ENCODE measurements at places on chromosomes 4 and X.

- DNase-seq: no peak
Measured at GRCh38 chr4:84530871-84531270, 31.8 kb upstream of the NKX6-1 start.

DNA sequence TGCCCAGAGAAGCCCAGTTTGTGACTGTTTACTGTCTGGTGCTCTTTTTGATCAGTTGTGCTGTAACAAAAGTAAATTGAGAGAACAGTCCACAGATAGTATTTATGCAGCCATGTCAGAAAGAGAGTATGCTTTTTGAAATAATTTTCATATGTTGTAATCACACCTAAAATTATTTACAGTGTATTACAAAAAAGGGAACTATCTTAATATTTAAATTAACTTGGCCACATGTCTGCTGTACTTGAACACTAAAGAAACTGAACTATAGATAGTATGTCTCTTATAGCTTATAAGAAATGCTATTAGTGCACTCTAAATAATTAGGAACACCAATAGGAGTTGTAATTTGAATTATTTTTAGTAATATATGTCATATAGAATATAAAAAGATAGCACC lies 30.2 kb downstream of the KIAA0232 start:
- DNase-seq: no peak

- no peak for DNase-seq
Measured at GRCh38 chrX:72705111-72705510, 9.0 kb downstream of the PHKA1 start.

DNA sequence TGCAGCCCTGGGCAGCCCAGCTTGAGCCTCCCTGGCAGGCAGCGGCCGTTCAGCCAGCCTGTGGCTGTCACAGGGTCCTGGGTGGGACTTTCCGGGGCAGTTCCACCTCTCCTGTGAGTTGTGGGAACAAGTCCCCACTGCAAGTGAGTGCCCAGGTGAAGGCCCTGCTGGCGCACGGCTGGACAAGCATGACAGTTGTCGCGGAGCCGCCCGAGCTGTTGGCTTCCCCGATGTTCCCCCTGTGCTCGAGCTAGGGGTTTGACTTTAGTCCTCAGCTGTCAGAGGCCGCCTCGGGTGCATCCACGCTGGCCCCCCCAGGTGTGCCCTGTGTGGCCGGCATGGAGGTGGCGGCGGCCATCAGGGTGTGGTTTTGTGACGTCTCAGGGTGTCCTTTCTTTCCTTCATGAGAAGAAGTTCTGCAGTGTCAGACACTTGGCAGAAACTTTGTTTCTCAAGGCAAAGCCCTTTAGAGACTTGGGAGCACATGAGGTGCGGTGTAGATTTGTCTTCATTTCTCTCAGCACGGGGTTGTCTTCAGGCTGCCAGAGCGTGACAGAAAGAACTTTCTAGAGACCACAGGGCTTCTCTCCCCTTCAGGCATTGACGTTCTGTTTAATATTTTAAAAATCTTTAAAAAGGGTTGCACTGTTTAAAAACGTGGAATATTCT lies 69.4 kb upstream of the HGFAC start:
- DNase-seq: no peak

DNA sequence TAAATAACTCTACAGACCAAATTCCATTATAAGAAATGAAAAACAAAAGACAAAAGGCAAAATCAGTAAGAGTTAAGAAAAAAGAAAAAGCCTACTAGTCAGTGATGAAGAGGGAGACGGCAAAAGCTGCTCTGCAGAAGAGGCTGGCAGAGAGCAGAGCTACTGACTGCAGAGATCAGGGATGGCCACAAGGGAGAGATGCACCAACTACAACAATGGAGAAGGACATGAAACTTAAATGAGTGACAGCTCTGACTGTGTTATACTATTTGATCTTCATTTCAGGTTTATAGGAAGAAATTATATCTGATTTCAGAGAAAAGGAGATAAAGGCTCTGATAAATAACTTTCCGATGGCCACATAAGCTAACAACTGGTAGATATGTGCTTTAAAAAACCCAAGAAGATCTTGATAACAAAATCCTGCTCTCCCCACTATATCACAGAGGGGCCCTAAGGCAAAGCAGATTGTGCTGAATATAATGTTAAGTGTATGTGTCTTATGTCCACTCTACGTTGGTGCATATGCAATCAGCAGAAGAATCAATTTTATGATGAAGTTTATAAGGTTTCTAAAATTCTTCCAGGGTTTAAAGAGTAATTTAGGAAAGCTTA lies 58.4 kb upstream of the COX18 start:
- no peak for DNase-seq

- no peak for DNase-seq
Measured at GRCh38 chrX:154809939-154810665, 4.8 kb upstream of the MPP1 start.

- DNase-seq: no peak
Measured at GRCh38 chrX:37455381-37455780, 106.2 kb downstream of the PRRG1 start.

DNA sequence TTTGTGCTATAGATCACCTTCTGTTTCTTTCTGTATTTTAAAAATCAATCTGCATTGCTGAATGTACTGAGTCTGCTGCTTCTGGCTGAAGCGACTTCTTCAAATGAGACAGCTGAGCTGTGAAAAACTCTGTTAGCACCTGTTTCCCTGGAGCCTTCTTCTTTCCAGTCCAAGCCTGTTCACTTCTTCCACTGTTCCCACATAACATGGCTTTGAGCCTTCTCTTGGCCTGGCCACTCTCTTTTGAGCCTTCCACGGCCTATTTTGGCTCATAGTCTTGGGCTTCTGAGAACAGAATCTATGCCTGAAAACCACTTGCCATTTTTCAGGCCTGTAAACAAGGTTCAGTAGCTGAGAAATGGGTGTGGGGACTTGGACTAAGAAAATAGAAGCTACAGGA lies 132.9 kb upstream of the IGFBP7 start:
- DNase-seq: no peak

DNA sequence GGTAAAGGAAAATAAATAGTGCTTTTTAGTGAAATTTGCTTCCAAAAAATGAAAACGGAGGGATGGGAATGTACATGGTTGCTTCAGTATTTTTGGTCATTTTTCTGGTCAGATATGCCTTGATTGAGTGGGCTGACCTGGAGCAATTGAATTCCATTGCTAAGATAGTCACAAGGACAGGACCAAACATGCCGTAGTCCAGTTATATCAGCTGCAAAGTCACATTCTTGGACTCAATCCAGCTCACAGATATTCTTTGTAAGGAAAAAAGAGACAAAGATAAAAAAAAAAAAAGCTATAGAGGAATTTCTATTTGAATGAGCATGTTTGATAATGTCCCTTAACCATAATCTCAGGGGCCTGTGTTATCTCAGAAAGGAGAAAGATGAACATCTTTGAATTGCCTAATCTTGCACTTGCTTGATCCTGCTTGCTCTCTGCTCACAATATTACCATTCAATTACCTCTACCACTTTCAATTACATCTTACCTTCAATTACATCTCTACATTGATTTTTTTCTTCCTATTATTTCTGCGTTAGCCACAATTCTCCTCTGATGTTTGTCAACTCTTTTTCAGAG lies 75.4 kb upstream of the PACRGL start:
- DNase-seq: no peak

GRCh38 chr4:123068081-123068480 lies 145.7 kb upstream of the NUDT6 start:
- DNase-seq: no peak

DNA sequence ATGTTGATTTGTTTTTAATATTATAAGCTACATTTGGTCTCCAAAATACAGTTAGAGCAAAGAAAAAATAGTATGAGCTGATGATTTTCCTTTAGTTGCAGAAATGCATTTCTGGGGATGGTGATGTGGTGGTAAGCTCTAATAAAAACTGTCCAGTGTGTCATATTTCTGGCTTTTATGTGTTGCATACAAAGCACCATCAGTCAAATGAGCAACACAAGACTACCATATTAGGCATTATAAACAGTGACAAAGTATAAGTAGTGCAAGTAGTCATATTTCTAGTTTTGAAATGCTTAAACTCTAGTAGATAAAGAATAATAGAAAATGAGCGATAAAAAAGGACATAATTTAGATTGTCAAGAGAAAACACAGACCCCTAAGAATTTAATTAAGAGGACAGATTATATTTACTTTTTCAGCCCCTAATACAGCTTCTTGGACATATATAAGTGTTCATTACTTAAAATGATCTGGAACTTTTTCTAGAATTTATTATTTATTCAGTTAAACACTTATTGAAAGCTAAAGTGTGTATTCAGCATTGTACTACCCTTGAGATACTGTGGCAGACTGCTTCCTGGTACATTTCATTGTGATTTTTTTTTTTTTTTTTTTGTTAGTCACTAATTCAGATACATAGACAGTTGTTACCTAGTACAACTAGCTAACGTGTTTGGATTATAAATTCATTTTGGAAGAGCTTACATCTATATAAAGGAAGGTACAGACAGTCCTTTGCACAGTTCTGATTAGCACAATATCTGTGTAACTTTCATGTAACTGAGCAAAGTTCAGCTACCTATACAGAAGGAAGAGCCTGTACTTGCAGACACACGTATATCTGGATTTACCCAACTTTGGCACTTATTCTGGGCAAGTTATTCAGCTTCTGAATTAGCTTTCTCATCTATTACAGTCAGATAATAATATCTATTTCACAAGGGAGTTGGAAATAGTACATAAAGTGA lies 22.3 kb downstream of the RAP1GDS1 start:
- DNase-seq: no peak

DNA sequence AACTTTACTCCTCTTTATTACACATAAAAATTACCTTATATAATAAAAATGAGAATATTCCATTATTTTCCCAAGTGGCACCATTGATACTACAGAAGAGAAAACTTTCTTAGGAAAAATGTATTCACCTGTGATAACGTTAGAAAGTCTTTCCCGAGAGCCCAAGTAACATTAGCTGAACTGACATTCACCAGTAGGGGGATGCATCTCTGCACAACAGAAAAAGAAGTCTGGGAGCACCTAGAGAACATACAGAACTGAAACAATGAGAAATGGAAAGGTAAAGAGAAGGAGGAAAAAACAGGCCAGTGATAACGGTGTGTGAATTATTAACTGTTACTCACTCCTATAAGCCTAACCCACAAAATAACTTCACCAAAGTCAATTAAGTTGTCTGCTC lies 423.3 kb downstream of the CENPC start:
- no peak for DNase-seq

- no peak for DNase-seq
Measured at GRCh38 chr4:23811161-23811560, 78.7 kb downstream of the PPARGC1A start.

DNA sequence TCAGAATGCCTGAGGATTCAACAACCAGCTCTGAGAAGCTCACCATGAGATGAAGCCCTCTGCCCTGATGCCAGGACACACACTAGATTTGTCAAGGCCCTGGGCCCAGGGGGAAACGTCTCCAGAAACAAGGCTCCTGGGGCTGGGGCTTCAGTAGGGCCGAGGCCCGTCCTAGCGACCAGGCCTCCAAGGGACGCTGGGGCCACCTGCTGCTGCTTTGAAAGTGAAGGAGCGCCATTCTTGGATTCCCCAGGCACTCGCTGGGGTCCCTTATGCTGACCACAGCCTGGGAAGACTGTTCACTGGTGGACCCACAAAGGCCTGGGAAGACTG lies 23.9 kb downstream of the PDE6B start:
- no peak for DNase-seq

- DNase-seq: no peak
Measured at GRCh38 chr4:177796841-177797240, 354.6 kb upstream of the AGA start.

DNA sequence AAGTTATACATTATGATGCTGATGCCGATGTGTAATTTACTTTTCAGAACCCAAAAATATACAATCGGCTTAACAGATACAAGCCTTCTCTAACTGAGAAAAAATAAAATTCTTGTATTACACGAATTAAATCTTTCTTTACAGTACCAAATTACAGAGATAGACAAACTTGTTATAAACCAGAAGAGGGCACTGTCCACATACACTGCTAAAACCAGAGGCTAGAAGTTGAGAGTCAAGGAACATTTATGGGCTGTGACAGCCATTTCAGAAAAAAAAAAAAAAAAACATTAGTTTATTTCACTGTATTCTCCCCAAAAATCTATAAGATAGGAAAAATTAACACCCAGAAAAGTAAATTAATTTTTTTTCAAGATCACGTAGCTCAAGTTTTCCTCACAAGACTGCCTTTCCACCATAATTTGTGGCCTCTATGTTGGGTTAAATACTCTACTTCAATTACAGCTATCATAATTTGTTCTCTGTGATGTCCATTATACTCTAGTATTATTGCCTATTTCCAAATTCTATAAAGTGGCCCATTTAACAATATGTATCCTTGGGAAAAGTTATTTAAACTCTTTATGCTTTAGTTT lies 12.0 kb downstream of the EREG start:
- no peak for DNase-seq

DNA sequence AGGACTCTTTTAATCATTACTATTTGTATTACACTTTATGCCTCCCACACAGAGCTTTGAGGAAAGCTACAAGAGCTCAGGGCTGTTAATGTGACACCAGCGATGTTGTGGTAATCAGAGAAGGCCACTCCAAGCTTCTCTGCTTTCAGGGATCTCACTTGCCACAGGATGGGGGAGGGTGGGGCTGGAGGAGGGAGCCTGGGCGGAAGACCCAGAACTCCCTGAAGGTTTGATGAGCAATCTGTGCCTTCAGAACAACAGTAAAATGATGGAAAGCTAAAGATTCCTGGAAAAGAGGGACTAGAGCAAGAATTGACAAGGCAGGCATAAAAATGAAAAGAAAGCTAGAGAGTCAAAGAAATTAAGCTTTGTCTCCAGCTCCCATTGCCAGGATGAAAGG lies 75.6 kb downstream of the MAML3 start:
- DNase-seq: no peak

DNA sequence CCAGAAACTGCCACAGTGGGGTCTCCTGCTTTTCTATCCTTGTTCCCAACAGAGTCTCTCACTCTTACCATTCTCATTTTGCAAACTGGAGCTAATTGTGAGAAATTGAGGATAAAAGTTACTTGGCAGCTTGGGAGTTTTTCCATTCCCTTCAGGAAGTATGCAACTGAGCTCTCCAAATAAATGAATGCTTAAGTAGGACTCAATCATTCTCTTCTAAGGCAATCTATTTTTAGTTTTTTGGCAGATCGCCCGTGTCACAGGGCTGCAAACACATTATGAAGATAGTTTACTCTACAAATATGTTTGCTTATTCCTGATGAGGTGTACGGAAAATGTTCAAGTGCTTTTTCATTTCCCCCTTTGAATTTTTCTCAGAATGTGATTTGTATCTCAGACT lies 5.3 kb downstream of the ASB11 start:
- DNase-seq: no peak

DNA sequence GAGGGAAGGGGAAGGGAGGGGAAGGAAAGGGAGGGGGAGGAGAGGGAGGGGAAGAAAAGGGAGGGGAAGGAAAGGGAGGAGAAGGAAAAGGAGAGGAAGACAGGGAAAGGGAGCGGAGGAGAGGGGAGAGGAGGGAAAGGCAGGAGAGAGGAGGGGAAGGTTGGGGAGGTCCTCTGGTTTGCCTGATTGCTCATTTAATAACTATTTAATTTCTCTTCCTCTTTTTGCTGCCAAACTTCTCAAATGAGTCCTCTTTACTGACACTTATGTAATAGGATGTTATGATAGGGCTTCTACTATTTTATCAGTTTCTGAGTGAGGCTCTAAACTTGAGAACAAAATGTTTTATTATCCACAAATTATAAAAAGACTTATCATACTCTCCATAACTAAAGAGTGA lies 35.4 kb upstream of the PPA2 start:
- no peak for DNase-seq
